ENCODE measurements at places on chromosomes 12 and 14.

DNA sequence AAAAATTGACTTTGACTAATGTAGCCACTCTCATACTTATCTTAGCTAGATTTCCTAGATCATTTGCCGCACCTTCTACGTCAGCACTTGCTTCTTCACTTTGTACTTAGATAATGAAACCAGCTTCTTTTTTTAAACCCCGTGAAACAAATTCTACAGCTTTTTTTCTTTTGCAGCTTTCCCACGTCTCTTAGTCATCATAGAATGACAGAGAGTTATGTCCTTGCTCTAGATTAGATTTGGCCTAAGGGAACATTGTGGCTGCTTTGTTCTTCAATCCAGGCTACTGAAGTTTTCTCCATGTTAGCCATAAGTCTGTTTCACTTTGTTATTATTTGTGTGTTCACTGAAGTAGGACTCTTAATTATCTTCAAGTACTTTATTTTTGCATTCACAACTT is 94.9 kb downstream of the SLCO1A2 start:
- no peak for DNase-seq

DNA sequence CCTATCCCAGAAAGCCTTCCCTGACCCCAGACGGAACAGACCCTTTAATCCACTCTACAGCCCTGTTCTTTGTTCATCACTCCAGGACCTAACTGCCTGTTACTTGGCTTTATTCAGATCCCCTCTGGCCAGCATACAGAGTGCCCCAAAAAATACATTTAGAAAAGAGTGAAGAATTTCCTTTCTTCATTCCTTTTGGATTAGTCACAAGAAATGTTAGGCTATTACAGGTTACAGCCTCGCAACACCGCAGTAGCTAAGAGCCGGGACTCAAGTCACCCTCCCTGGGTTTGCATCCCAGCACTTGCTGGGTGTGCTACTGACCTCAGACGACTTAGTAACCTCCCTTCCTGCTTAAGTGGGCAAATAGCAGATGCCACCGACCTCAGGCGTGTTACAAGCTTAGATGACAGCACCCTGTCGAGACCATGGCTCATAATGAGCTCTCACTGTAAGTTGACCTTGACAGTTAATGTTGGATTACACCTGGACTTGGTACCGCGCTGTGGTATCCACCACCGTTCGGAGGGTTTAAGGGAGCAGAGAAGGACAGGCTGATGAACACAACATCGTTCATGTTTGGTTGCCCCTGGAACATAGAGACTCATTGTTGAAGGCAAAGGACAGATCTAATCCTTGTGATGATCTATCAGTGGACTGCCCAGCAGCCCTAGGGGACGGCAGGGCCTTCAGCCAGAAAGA is 12.9 kb downstream of the GLRX5 start:
- no peak for DNase-seq

DNA sequence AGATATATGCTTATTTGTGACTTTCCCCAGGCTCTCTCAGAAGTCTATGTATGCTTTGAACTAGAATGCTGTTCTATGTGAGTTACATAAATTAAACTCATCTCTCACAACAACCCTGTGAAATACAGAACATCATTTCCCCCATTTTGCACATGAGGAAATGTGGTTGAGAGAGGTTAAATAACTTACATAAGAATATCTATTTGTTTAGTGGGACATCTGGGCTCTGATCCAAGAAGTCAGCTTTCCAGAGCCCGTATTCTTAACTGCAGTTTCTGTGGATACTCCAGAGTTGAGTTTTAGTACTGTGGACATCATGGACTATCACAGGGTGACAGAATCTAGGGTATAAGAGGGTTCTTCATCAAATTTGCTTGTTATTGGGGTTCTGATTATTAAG is 242.5 kb upstream of the ARHGAP5 start:
- DNase-seq, result peak; percentile 50

- DNase-seq, result no peak
These were observed 155.4 kb downstream of the DIO2 start for GRCh38 chr14:80055667-80056496.

GRCh38 chr14:72549854-72550253 is 344.0 kb downstream of the DPF3 start:
- DNase-seq, result no peak

DNA sequence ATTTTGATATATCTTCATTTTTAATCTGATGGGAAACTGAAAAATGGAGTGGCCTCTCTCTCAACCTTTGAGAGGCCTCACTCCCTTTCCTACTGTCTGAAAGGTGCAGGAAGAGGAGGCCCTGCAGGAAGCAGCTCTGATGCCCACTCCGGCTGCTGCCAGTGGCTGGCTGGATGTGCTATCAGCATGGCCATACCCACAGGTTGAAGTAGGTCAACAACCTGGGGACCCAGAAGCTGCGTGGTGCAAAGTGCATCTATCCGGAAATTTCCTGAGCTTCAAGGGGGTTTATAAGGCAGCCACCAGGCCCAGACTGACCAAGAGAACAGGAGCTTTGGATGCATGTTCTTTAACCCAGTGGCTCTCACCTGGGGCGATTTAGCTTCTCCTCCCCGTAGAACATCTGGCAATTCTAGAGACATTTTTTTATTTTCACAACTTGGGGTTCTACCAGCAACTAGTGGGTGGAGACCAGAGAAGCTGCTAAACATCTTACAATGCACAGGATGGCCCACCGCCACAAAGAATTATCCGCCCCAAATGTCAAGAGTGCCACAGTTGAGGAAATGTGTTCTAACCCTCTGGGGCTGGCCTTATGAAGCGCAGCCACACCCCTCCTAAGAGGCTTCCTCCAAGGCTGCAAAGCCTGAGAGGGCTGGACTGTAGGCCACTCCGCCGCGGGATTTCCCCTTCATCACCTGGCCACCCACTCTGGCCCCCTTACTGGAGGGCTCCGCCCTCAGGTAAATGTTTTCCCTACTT is 8.2 kb upstream of the BATF start:
- DNase-seq, result no peak

GRCh38 chr12:125473501-125473900 is 408.3 kb downstream of the AACS start:
- DNase-seq, result no peak

DNA sequence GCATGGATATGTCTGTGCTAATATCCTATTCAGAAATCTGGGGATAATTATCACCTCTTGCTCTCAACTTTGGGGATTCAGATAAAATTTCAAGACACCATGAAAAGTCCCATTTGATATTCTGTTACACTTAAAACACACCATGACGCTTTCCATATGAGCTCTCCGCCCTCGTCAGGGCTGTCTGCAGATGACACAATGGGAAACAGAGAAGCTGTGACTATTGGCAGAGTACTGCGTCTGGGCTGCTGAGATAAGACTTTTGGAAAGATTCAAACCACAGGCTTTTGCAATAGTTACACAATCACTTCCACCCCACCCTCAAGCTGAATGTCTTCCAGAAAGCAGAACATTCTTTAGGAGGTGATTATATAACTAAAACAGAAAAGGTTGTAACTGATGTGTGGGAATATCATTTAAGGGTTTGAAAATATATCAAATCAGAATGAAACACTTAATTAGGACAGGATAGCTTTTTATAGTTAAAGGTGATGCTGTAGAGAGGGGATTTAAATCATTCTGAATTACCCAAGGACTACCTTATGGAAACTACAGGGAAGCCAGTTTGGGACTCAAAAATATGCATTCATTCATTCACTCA is 75.3 kb upstream of the TMPO start:
- peak; percentile 93 for DNase-seq

DNA sequence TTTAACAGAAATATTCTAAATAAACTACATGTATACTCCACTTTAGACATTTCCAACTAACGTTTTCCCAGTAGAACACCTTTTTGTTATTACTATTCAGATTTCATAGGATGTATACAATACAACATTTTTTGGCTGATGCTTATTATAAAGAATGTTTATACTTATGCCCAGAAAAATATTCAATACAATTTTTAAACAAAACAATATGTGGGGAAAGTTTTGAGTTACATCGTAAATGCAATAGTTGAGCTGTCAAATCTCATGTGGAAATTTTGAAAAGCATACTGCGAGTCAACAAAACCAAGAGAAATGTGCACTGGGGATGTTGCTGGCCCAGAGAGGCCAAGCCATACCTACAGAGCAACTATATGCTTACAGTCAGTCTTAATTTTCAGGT is 18.2 kb upstream of the MON2 start:
- no peak for DNase-seq

DNA sequence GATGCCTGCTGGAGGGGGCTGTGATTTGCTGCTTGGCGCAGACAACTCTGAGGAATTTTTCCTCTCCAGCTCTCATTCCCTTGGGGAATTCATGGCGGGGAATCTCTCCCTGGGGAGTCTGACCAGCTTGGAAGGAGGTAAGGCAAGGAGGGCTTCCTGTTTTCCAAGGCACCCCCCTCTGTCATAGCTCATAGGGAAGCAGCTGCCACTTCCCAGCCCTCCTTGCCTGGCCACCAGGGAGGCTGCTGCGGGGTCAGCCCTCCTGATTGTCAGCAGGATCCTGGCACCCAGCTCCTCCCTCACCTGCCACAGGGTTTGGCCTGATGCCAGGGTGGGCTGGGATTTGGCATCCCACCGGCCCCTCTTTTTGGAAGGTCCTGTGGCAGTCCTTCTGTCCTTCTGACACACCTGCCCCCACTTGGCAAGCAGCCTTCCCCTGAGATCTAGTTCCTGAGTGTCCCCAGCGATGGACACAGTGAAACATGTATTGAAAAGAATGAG is 74.9 kb downstream of the TSPAN9 start:
- DNase-seq, result no peak

DNA sequence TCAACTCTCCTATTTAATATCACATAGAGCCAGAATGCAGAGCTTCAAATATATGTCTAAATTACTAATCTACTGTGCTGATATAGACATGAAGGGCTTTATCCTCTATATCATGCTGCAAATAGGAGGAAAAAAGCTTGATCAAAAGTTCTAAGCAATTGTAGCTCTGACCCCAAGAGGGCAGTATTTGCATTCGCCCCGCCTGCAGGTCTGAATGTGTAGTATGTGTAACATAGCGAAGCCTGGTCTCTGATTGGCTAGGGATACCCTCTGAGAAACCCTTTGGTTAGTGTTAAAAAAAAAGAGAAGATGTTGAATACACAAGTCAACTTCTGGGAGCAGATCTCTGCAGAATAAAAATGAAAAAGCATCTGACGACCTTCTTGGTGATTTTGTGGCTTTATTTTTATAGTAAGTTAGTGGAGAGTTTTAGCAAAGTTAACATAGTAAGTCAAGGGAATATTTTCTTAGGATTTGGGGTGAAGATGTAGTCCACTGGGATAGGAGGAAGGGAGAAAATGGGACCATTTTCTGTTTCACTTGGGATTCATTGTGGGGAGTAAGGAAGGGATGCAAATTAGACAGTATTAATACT is 151.6 kb upstream of the OR4E1 start:
- no peak for DNase-seq

- DNase-seq, result no peak
These were observed 2.4 kb upstream of the MANSC4 start for GRCh38 chr12:27782481-27782880.

DNA sequence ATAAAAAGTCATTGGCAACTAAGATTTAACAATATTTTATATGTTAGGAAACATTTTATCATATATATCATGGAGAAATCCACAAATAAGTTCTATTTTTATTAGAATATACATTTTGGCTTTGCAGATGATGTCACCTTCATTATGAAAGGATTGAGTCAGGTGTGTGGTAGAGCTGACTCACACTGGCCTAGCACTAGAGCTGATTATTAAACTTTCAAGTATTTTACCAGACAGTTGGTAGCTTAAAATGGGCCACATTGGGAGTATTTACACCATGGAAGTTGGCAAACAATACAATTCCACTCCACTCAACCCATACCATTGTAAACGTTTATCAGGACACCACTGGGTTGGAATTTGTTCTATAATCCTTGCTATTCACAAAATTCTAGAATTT is 1036.6 kb downstream of the TRHDE start:
- DNase-seq, result no peak

DNA sequence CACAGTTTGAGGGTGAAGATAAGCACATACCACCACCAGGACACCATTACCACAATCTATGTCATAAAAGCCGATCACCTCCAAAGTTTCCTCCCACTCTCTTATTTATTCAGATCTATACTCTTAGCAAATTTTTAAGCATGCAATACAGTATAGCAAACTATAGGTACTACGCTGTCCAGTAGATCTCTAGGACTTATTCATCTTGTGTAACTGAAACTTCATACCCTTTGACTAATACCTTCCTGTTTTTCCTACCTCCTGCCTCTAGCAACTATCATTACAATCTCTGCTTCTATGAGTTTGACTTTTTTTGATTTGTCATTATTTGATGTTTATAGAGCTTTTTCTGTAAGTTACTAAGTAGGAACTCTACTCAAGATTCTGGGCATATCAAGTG is 84.5 kb upstream of the MANSC4 start:
- peak; percentile 25 for DNase-seq

DNA sequence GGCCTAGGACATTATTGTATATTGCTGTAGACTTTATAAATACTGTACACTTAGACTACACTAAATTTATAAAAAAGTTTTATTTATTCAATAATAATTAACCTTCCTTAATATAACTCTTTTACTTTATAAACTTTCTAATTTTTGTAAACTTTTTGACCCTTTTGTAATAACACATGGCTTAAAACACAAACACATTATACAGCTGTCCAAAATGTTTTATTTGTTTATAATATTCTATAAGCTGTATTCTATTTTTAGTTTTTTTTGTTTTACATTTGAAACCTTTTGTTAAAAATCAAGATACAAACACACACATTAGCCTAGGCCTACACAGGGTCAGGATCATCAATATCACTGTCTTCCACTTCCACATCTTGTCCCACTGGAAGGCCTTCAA is 190.0 kb downstream of the BMP4 start:
- DNase-seq, result no peak

DNA sequence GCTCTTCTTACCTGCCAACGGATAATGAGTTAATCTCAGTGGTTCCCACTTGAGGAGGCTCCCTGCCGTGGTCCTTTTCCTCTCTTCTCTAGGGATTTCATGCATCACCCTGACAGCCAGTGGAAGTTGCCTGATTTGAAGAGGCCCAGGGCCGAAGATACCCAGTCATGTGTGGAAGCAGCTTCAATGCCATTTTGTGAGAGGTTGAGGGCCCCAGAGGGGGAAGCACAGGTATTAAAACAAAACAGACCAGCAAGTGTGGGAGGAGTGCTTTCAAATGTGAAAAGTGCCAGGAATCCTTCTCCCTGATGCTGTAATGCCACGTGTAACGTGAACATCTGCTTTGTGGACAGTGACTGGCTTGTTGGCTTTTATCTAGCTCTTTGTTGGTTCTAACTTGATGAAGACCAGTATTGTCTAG is 1.5 kb downstream of the TCP11L2 start:
- DNase-seq, result no peak

DNA sequence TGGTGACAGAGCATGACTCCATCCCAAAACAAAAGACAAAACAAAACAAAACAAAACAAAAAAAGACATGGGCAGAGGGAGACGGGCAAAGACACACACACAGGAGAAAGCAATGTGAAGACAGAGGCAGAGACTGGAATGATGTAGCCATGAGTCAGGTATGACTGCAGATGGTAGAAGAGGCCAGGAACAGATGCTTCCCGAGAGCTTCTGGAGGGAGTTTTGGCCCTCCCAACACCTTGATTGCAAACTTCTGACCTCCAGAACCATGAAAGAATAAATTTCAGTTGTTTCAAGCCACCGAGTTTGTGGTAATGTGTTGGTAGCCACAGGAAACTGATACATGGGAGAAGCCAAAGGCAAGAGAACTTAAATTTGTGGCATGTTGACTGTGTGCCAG is 27.1 kb downstream of the VWF start:
- DNase-seq, result no peak

GRCh38 chr14:96512602-96513397 is 10.6 kb downstream of the PAPOLA start:
- no peak for DNase-seq

- peak; percentile 19 for DNase-seq
These were observed 326.7 kb downstream of the ATP23 start for GRCh38 chr12:58268069-58268468.

Measured in skeletal muscle cell (primary cell).